ENCODE measurements at places on chromosomes 4 and X.

GRCh38 chr4:92421920-92422319, 118.2 kb downstream of the GRID2 start:
- DNase-seq: no peak

- DNase-seq: no peak
Measured at GRCh38 chr4:118289794-118290193, 63.0 kb downstream of the PRSS12 start.

- no peak for DNase-seq
Measured at GRCh38 chrX:122094611-122095010, 1047.2 kb downstream of the GLUD2 start.

GRCh38 chr4:122577808-122578781, 42.8 kb downstream of the IL21 start:
- peak; percentile 40 for DNase-seq

GRCh38 chr4:161573836-161574235, 590.0 kb downstream of the FSTL5 start:
- no peak for DNase-seq

- no peak for DNase-seq
Measured at GRCh38 chrX:104122829-104123228, 10.5 kb downstream of the ZCCHC18 start.

- no peak for DNase-seq
Measured at GRCh38 chr4:78464265-78464664, 87.3 kb upstream of the ANXA3 start.

DNA sequence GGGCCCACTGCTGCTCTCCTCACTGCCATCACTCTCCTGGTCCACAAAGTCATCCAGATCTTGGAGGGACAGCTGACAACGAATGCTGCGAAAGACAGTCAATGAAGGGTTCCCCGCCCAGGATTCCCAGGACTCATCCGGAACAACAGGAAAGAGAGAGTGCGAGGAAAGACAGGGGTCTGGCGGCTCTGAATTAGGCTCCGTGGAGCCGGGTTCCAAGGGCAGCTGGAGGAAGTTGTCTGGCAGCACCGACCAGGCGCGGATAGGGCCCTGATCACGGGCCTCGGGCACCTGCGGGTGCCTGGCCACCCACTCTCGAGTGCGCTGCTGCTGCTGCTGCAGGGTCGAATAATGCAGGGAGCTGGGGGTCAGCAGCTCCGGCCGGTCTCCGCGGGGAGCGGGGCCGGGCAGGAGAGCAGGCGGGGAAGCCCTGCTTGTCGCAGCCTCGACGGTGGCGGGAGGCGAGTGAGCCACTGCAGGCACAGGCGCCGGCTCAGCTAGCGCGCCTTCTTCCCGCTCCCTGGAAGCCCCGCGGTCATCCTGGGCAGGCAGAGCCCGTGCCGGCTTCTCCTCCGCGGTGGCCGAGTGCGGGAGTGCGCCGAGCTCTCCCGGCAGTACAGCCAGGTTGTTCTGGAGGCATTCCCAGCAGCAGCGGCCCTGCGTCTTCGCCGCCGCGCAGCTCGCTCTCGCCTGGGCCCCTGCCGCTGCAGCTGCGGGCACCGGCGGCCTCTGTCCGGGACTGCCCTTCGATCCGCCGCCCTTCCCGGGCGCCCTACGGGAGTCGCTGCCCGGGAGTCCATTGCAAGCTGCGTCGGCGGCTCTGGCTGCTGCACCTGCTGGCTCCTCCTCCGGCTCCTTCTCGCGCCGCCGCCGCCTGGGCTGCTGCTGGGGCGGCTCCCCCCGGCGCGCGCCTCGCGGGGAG, 1.1 kb downstream of the SOWAHB start:
- DNase-seq: no peak

- no peak for DNase-seq
Measured at GRCh38 chr4:106034220-106034619, 138.9 kb downstream of the NPNT start.

Measured in activated CD4-positive, alpha-beta T cell treated with anti-CD3 and anti-CD28 coated beads for 1 hour (primary cell).